ENCODE measurements at places on chromosomes 4 and X. TPM values are rescaled to one million over a fixed set of nuclear protein-coding genes. Genes with fewer than 3 reads are reported as not detected.

GRCh38 chrX:11558972-11559371 is 106.7 kb downstream of the ARHGAP6 start:
- DNase-seq = no peak

GRCh38 chr4:113020966-113021365 is 28.5 kb upstream of the ANK2 start:
- DNase-seq = no peak

- DNase-seq = no peak
These were observed 66.9 kb downstream of the GALNTL6 start for GRCh38 chr4:171880136-171880535.

- no peak for DNase-seq
These were observed 8.5 kb downstream of the TAFAZZIN start for GRCh38 chrX:154419688-154420401.

- no peak for DNase-seq
These were observed 105.6 kb upstream of the PGRMC2 start for GRCh38 chr4:128393101-128393704.

- DNase-seq = no peak
These were observed 49.5 kb downstream of the UNC5C start for GRCh38 chr4:95499291-95499696.

DNA sequence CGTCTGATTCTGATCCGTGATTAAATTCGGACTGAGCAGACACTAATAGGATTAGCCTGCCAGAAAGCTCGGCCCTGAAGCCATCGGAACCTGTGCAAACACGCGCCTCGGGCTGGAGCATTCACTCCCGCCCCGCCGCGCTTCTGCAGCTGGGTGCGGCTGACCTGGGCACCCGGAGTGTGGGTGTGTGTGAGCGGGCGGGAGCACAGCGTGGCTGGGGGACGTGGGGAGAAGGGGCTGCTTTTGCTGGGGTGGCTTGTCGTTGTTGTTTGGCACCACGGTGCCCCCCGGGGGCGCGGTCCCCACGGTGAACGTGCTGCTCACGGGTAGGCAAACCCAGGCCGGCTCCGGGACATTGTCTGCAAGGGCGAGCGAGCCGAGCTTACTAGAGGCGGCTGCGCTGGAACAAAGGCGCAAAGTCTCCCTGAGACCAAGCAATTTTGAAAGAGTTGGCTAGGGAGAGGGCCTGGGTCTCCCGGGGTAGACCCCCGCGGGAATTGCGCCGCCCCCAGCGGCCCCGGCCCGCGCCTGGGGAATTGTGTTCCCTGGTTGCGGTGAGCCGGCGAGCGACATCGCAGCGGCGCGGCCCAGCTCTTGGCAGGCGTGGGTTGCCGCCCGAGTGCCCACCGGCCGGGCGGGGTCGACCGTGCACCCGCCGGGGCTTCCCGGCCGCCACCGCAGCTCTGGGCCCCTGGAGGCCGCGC is 1.4 kb downstream of the MAMLD1 start:
- peak; percentile 40 for DNase-seq

- no peak for DNase-seq
These were observed 121.2 kb upstream of the LNX1 start for GRCh38 chr4:53712408-53713020.

DNA sequence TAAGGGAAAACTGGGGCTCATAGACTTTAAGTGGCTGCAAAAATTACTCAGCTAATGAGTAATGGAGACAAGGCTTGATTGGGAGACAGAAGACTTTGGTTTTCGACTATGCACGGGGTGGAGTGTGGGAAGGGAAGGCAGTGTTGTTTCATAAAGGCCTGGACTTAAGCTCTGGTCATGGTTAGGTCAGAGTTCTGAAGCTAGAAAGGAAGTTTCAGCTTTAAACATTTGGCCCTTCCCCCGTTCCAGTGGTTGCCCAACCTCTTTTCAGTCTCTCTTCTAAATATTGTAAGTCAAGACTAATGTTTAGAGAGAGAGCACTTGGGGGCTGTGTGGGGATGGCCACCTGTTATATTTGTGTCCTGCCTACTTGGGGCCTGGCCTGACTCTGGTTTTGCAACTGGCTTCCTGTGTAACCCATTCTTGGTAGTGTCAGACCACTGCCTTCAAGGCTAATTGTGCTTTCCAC is 21.0 kb downstream of the MSN start:
- DNase-seq = no peak

- DNase-seq = no peak
These were observed 102.7 kb downstream of the VCX3A start for GRCh38 chrX:6432226-6432625.

GRCh38 chrX:106891762-106892460 is 11.2 kb downstream of the RIPPLY1 start:
- no peak for DNase-seq

DNA sequence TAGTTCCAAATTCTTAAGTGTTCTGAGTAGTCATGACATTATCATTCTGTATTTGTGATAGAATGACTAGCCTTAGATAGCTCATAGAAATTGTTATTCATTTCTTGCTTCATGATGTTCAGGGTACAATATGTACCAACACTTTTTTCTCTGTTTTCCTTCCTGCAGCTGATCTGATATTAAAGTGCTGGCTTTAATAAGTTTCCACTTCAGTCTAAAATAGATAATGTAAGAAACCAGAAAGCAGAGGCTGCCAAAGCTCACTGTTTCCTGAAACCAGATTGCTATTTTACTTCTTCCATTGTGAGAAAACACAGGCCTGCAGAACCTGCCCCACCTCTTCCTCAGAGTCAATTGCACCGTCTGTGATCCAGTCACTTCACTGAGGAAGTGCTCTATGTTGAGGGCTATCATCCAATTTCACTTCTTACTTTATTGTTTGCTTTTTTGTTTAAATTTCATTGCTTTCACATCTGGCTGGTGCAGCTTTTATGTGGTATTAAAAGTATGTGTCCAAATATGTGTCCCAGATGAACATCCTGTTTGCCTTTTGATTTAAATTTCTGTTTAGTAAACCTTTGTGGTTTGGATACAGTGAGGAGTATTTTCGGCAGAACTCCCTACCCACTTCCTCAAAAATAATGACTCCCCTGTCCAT is 652.1 kb downstream of the ANKRD50 start:
- no peak for DNase-seq

GRCh38 chr4:42411803-42412202 is 14.5 kb downstream of the SHISA3 start:
- no peak for DNase-seq

- no peak for DNase-seq
These were observed 94.3 kb downstream of the TEX13A start for GRCh38 chrX:105126201-105126600.

DNA sequence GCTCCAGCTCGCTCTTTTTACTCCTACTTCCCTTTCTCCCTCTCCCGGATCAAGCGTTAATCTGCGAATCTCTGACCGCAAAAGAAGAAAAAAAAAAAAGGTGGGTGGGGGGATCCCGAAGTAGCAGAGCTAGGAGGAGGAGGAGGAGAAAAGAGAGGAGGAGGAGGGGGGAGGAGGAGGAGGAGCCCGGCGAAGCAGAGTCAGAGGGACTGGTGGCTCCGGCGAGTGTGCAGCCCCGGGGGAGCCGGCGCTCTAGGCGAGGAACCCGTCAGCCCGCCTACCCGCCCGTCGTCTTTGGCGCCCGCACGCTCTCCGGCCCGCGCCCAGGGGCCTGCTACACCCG is at the start of gene NHSL2:
Gene NHSL2, plus strand, starts transcription at position 203 of the 343 bp plus-strand sequence.
- no peak for DNase-seq

DNA sequence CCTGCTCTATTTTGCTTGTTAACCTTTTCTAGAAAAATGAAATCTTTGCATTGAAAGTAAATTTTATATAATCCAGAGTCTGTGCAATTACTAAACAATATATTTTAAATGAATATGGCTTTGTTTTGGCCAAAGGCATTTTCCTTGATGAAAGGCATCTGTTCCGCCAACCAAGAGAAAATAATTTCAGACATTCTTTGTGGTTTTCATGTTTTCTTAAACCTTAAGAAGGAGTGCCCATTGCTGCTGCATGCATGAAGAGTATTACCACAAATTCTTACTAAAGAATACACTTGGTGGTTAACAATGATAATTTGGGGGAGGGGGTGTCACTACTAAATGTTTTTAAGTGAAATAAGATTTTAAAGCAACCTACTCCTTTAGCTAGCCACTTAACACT is 2.7 kb upstream of the PDGFC start:
- DNase-seq = no peak

DNA sequence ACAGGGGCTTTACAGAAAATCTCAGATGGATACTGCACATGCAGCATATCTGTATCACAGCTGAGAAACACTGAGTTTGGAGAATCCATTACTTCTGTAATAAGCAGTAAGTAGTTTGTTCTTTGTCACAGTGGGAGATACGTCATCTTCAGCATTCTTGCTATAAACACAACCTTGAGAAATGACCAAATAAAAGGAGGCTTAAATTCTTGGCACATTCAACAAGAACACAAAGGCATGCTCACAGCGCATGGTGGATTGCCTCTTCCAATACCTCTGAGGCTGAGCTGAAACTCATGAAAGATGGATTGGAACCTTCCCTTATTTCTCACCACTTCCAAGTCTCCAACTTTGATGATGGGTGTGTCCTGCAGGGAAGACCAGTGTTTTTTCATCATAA is 54.5 kb downstream of the ANXA5 start:
- no peak for DNase-seq

DNA sequence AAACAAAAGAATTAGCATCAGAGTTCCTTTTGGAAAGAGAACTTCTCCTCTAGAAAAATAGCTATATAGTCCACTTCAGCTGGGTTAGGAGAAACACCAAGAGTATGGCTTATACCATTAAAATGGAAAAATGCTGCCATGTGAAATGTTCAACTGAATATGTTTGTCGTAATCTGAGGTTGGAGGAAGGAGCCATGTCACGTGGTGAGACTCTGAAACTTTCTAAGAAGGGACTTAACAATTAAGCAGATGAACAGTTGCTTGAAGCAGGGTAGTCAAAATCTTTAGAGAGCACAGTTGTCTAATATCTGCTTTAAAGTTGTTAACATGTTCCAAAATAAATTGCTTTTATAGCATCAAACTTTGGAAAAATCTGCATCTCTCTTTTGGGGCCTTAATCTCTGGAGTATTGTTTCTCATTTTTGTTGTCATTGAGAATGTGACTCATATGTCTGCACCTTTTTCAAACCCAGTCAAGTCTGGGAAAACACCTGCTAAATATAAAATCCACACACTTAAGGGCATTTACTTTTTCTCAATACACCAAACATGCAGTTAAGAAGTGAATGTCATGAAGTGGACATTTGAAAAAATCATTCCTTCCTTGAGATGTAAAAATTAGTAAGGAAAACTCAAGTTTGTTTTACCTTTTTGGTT is 168.8 kb upstream of the PDE5A start:
- DNase-seq = no peak

DNA sequence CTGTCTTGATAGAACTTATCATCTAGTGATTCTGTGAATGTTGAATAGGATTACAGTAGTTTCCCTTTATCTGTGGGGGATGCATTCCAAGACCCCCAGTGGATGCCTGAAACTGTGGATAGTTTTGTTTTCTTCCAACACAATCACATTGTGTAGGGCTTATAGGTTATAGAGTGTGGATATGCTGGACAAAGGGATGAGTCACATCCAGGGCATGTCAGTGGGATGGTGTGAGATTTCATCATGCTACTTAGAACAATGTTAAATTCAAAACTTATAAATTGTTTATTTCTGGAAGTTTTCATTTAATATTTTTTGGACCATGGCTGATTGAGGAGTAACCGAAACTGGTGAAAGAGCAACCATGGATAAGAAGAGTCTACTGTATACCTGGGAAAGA is 432.3 kb upstream of the ATOH1 start:
- DNase-seq = no peak

GRCh38 chrX:133290076-133290475 is 71.9 kb upstream of the TFDP3 start:
- DNase-seq = no peak

GRCh38 chrX:20330545-20330944 is 63.8 kb upstream of the RPS6KA3 start:
- DNase-seq = no peak

GRCh38 chr4:40675166-40675565 is 45.5 kb upstream of the RBM47 start:
- DNase-seq = no peak

GRCh38 chr4:26001413-26001812 is 87.4 kb downstream of the SMIM20 start:
- DNase-seq = no peak

- DNase-seq = no peak
These were observed 43.5 kb downstream of the GATB start for GRCh38 chr4:151717314-151717713.

DNA sequence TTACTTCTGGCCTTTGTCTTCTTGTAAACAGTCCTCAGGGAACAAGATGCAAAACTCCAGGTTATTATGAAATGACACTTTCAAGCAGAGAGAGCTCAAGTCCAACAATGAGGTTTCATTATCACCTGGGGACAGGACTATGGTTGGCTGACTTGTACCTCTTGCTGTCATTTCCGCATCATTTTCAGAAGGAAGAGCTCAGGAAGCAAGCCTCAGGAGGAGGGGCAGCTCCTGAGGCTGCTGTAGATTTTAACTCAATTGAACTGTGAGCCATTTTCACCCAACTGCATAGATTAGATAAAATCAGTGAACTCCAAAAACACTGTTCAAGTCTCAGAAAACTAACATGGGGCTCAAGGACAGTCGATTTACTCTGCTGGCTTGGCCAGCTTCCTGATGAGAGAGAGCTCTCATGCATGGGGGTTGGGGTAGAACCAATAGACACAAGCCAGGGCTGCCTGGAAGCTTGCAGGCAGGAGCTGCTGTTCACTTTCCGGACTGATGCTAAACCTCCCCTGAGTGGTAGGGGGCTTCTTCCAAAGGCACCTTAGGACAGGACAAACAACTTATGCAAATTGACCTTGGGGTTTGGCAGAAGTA is 23.6 kb downstream of the TMEM255A start:
- no peak for DNase-seq

GRCh38 chr4:11739992-11740391 is 311.3 kb upstream of the HS3ST1 start:
- no peak for DNase-seq

- no peak for DNase-seq
These were observed 43.1 kb downstream of the PPA2 start for GRCh38 chr4:105430811-105431210.

GRCh38 chr4:140382732-140383131 is 9.3 kb downstream of the SCOC start:
- no peak for DNase-seq

GRCh38 chr4:78558410-78558809 is 6.8 kb downstream of the ANXA3 start:
- DNase-seq = no peak

- peak; percentile 11 for DNase-seq
These were observed at the start of gene NAP1L2 for GRCh38 chrX:73214426-73215094. NAP1L2 (minus strand) TSS chrX:73214851; CDS start chrX:73214492, 359 bp downstream.

GRCh38 chr4:56181140-56181953 is 205.9 kb downstream of the AASDH start:
- no peak for DNase-seq

Gene TLR8
- total RNA-seq = under 0.01 TPM

Gene MAGED4B
- 107 TPM for total RNA-seq

Gene MSX1
- total RNA-seq = 2.9 TPM

Gene EFHC2
- total RNA-seq = 2.0 TPM

Gene SORCS2
- 4.9 TPM for total RNA-seq

Gene ATRX
- 229 TPM for total RNA-seq

Gene KLHL4
- total RNA-seq = 31.4 TPM
